ENCODE measurements at places on chromosomes 1 and 21. TPM values are rescaled to one million over a fixed set of nuclear protein-coding genes. Genes with fewer than 3 reads are reported as not detected.

GRCh38 chr21:45577801-45578175 is 35.5 kb upstream of the SLC19A1 start:
- H3K36me3 ChIP-seq = no peaks in the 10 kb centered on the region
- no peak overlapping the region for H3K4me3 ChIP-seq
- peaks cover 6% of the 10 kb centered on the region for H3K4me1 ChIP-seq
- DNase-seq = no peak
- H3K27ac ChIP-seq = no peak overlapping the region
- no peaks in the 10 kb centered on the region for H3K27me3 ChIP-seq

DNA sequence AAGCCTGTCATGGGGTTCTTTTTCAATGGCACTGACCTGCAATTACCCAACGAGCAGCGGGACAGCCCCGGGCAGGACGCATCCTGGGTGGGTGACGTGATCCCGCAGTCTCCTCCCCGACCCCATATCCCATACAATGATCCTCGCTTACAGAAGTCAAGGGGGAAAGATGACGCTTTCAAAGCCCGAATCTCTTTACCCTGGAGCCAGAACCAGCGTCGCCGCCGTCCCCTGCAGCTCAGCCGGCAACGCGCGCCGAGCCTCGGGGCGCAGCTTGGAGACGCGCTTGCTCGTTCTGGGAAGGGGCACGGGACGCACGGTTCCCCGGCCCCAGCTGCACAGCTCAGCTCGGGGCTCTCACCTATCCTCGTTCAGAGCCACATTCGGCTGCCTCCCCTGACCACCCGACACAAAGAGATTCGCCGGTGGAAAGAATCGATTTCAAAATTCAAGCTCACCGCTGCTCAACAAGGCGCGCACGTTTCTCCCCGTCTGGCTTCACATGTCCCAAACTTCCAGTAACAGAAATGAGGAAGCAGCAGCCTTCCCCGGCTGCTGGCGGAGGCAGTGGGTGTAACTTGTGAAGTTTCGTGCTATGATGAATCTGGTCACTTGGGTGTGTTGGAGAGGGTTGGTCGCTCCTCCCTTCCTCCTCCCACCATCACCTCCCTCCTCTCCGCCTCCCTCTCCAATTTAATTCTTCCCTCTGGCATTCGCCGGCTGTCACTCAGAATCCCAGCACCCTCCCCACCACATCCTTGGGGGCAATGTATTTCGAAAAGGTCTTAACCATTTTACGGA is at the start of gene TIAM1:
TIAM1 (minus strand) TSS at position 582 of the 801 bp plus-strand sequence. CDS start 77,289 bp downstream, outside the sequence.
- H3K27ac ChIP-seq = peak within 1 kb of the TSS; percentile 5
- H3K4me3 ChIP-seq = peak within 1 kb of the TSS; percentile 31
- no peaks in the 10 kb centered on the region for H3K36me3 ChIP-seq
- H3K27me3 ChIP-seq = no peaks in the 10 kb centered on the region
- H3K4me1 ChIP-seq = peaks cover 43% of the 10 kb centered on the region
- DNase-seq = no peak

DNA sequence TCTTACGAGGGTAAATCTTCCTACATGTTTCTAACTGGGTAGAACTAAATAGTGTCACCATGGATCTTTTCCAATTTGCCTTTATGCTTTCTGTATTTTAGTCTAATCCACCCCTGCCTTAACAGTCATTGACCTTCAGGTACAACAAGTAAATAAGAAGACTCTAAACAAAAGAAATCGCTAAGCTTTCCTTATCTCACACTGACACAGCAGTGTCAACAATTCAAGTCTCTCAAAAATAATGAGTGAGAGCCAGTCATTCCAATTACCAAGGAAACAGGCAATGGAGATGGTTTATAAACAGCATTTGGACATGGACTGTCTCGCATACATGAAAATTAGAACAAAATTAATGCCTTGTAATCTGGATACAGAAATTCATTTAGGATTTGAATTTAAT is 365.8 kb downstream of the VAV3 start:
- no peaks in the 10 kb centered on the region for H3K4me1 ChIP-seq
- H3K36me3 ChIP-seq = no peaks in the 10 kb centered on the region
- no peak overlapping the region for H3K4me3 ChIP-seq
- no peaks in the 10 kb centered on the region for H3K27me3 ChIP-seq
- H3K27ac ChIP-seq = no peak overlapping the region

GRCh38 chr21:33021150-33021549 is 4.6 kb upstream of the OLIG2 start:
- H3K4me3 ChIP-seq = no peak overlapping the region
- no peak for DNase-seq

DNA sequence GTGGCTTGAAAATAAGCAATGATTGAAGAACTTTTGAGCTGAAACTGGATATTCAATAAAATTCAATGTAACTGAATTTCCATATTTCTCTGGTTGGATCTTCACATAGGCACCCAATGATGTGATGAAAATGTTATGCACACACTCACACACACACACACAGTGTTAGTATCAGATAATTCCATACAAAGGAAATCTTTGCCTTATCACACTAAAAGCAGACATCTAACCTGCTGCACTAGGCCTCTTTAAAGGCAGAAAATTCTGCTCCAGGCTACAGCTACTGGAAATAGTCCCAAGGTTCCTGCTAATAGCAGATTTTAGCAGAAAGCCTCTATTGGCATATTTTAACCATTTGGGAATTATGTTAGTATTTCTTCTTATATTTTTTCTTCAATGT is 309.6 kb downstream of the COL11A1 start:
- no peaks in the 10 kb centered on the region for H3K4me1 ChIP-seq
- H3K4me3 ChIP-seq = no peak overlapping the region
- DNase-seq = no peak

- no peak overlapping the region for H3K4me3 ChIP-seq
- H3K4me1 ChIP-seq = no peaks in the 10 kb centered on the region
- no peak for DNase-seq
- no peaks in the 10 kb centered on the region for H3K27me3 ChIP-seq
These were observed 59.2 kb downstream of the USP25 start for GRCh38 chr21:15788847-15789523.

- H3K4me1 ChIP-seq = peaks cover 87% of the 10 kb centered on the region
- no peaks in the 10 kb centered on the region for H3K27me3 ChIP-seq
- no peak overlapping the region for H3K4me3 ChIP-seq
- no peak for DNase-seq
- H3K27ac ChIP-seq = peak overlapping the region; percentile 90
- H3K36me3 ChIP-seq = peaks cover 59% of the 10 kb centered on the region
These were observed 13.2 kb downstream of the CAPN2 start for GRCh38 chr1:223725578-223725977.

GRCh38 chr1:231044588-231044987 is 4.5 kb upstream of the FAM89A start:
- no peaks in the 10 kb centered on the region for H3K36me3 ChIP-seq
- no peak for DNase-seq
- no peak overlapping the region for H3K27ac ChIP-seq
- no peak overlapping the region for H3K4me3 ChIP-seq
- peaks cover 5% of the 10 kb centered on the region for H3K4me1 ChIP-seq

FAM163A gene
- not detected for total RNA-seq

- H3K36me3 ChIP-seq = no peaks in the 10 kb centered on the region
- peaks cover 56% of the 10 kb centered on the region for H3K4me1 ChIP-seq
- no peaks in the 10 kb centered on the region for H3K27me3 ChIP-seq
- no peak overlapping the region for H3K4me3 ChIP-seq
- DNase-seq = no peak
These were observed 45.5 kb upstream of the ECE1 start for GRCh38 chr1:21335750-21336224.

- no peak for DNase-seq
- H3K27ac ChIP-seq = no peak overlapping the region
- H3K4me3 ChIP-seq = no peak overlapping the region
- peaks cover 17% of the 10 kb centered on the region for H3K27me3 ChIP-seq
- no peaks in the 10 kb centered on the region for H3K36me3 ChIP-seq
- H3K4me1 ChIP-seq = no peaks in the 10 kb centered on the region
These were observed 27.2 kb downstream of the PCBP3 start for GRCh38 chr21:45670731-45671130.

IGSF3 gene
- total RNA-seq = 18.6 TPM

IGSF5 gene
- total RNA-seq = not detected

GRCh38 chr21:38506661-38507281 is 8.5 kb upstream of the ERG start:
- peaks cover 9% of the 10 kb centered on the region for H3K27me3 ChIP-seq
- H3K4me3 ChIP-seq = no peak overlapping the region
- H3K36me3 ChIP-seq = no peaks in the 10 kb centered on the region
- H3K4me1 ChIP-seq = no peaks in the 10 kb centered on the region

DNA sequence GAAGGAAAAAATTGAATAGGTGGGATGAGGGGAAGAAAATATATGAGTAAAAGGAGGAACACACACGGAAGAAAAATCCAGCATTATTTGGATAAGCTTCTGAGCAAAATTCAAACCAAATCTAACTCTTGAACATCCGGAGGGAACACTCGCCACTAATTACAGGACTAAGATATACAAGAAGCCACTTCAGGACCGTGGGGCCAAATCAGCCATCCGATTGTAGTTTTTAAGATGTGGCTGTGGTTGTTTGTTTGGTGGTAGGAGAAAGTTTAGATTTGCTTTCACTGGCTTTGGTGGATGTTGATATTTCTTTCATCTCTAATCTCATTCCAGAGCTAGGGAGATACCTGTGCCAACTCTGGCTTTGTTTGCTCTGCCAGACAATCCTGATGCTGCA is 43.7 kb upstream of the ADAMTS1 start:
- H3K27ac ChIP-seq = no peak overlapping the region
- H3K27me3 ChIP-seq = no peaks in the 10 kb centered on the region
- H3K4me3 ChIP-seq = no peak overlapping the region
- H3K4me1 ChIP-seq = no peaks in the 10 kb centered on the region
- no peaks in the 10 kb centered on the region for H3K36me3 ChIP-seq
- DNase-seq = no peak

DNA sequence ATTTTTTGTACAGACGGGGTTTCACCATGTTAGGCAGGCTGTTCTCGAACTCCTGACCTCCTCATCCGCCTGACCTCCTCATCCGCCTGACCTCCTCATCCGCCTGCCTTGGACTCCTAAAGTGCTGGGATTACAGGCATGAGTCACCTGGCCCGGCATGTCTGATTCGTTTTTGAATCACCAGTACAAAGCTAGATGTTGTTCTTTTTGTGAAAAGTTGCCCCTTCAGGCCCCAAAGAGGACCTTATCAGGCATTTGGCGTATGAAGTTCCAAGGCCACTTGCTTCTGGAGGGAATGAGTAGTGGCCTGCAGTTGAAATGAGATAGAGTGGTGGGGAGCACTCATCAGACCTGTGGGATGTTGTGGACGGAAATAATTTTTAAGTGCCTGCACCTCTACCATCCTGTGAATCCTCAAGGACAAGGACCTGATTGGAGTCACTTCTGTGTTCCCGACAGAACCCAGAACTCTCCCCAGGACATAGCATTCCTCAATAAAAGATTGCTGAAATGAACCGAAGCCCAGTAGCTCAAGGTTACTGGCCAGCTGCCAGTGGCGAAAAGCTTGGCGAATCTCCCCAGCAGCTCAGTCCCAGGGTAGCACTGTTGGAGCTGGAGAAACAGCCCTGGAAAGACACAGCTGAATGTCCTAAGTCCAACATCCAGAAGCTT is 50.1 kb downstream of the NDUFS5 start:
- DNase-seq = no peak
- H3K27ac ChIP-seq = peak overlapping the region; percentile 14
- no peaks in the 10 kb centered on the region for H3K27me3 ChIP-seq
- H3K4me1 ChIP-seq = peaks cover 18% of the 10 kb centered on the region

- no peaks in the 10 kb centered on the region for H3K27me3 ChIP-seq
- peak overlapping the region; percentile 62 for H3K27ac ChIP-seq
- H3K36me3 ChIP-seq = no peaks in the 10 kb centered on the region
- peaks cover 36% of the 10 kb centered on the region for H3K4me1 ChIP-seq
These were observed 141.4 kb upstream of the ARHGEF16 start for GRCh38 chr1:3312898-3313575.

DNA sequence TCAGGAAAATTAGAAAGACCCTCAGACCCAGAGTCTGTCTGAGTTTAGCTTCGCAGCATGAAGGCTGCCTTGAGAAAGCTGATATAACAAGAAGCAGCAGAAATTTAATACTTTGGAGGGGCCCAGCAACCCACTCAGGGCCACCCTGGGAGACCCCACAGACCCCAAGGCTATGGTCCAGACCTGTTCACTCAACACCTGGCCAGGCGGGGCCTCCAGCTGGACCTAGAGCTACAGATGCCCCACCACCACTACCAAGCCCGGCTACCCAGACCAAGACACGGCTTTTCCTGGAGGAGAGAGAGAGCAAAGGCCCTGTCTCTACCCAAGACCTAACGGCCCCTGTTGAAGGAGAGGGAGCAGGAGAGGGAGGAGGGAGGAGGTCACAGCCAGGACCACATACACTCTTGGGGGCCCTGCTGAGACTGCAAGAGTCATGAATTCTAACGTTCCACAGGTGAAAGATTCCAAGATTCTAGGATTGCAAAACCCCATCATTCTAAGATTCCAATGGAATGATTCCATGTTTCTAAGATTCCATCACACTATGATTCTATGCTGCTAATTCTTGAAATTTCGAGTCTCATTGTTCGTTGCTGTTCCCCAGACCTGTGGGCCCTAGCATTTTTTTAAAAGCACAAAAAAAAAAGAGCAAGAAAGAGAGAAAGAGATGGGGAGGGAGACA is 53.2 kb downstream of the LACTBL1 start:
- DNase-seq = no peak
- H3K27me3 ChIP-seq = no peaks in the 10 kb centered on the region
- no peaks in the 10 kb centered on the region for H3K4me1 ChIP-seq
- H3K36me3 ChIP-seq = no peaks in the 10 kb centered on the region
- H3K4me3 ChIP-seq = no peak overlapping the region

DNA sequence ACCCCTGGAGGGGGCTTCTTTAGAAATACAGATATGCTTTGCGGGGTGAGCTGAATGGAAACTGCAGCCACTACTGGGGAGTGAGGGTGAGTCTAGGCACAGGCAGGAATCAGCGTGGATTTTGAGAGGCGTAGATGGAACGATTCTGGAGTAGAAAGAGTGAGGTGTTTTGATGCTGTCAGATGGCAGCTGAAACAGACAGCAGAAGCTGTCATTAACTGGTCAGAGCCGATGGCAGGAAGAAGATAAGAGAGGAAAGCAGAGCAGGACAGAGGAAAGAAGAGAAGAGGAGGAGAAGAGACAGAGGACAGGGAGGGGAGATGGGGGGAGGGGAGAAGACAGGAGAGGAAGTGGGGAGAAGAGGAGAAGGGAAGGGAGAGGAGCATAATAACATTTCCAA is 138.5 kb downstream of the LRIG2 start:
- DNase-seq = no peak
- H3K4me1 ChIP-seq = no peaks in the 10 kb centered on the region
- no peak overlapping the region for H3K4me3 ChIP-seq
- H3K36me3 ChIP-seq = no peaks in the 10 kb centered on the region
- no peak overlapping the region for H3K27ac ChIP-seq

GRCh38 chr1:30744060-30744756 is 13.4 kb downstream of the LAPTM5 start:
- H3K36me3 ChIP-seq = no peaks in the 10 kb centered on the region
- H3K27me3 ChIP-seq = no peaks in the 10 kb centered on the region
- no peak for DNase-seq
- no peak overlapping the region for H3K27ac ChIP-seq
- peaks cover 2% of the 10 kb centered on the region for H3K4me1 ChIP-seq
- H3K4me3 ChIP-seq = no peak overlapping the region

GRCh38 chr1:32014199-32014947 is 705 bp downstream of the KHDRBS1 start:
- H3K27me3 ChIP-seq = no peaks in the 10 kb centered on the region
- H3K36me3 ChIP-seq = peaks cover 14% of the 10 kb centered on the region
- H3K27ac ChIP-seq = peak overlapping the region; percentile 98
- peaks cover 13% of the 10 kb centered on the region for H3K4me1 ChIP-seq
- H3K4me3 ChIP-seq = peak overlapping the region; percentile 96
- no peak for DNase-seq

- H3K4me1 ChIP-seq = peaks cover 7% of the 10 kb centered on the region
- H3K27me3 ChIP-seq = no peaks in the 10 kb centered on the region
- DNase-seq = no peak
- no peak overlapping the region for H3K4me3 ChIP-seq
- peaks cover 19% of the 10 kb centered on the region for H3K36me3 ChIP-seq
- H3K27ac ChIP-seq = no peak overlapping the region
These were observed 32.1 kb downstream of the AK2 start for GRCh38 chr1:33004613-33005012.
